Aorta (tissue), 5 donors: ENCODE measurements at places on chromosomes 12 and 14. TPM values are rescaled to one million over a fixed set of nuclear protein-coding genes. Genes with fewer than 3 reads are reported as not detected.

- DNase-seq = no peak
These were observed 221.8 kb upstream of the ARHGAP5 start for GRCh38 chr14:31855262-31855661.

- DNase-seq = no peak
These were observed 11.6 kb upstream of the CLEC4D start for GRCh38 chr12:8501720-8502119.

Gene CEP128
- 6.0 TPM for total RNA-seq

Gene PEBP1
- 122 TPM for total RNA-seq

Gene RASSF9
- 6.5 TPM for total RNA-seq

Gene MSI1
- 1.3 TPM for total RNA-seq
